ENCODE measurements at places on chromosomes 1 and 21. TPM values are rescaled to one million over a fixed set of nuclear protein-coding genes. Genes with fewer than 3 reads are reported as not detected.

ABCA4 gene
- 0.66 TPM for total RNA-seq

DNA sequence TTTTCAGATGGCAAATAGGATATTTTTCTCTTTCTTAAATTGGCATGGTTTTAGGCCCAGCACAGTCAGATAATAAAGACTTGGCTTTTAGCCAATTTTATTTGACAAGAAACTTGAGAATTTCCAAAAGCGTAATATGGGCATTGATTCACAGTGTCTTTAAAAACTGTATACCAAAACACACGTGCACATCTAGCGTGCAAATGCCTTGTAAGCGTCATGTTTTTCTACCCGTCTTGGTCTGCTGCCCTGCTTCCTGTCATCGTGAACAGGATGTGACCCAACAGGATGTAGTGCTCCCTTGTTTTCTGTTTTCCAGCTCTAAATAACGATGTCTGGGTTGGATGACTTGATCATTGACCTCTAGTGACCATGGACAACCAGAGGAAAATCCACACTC lies 24.7 kb upstream of the SLC44A3 start:
- DNase-seq, result peak; percentile 25
- no peaks in the 10 kb centered on the region for H3K36me3 ChIP-seq
- H3K4me1 ChIP-seq, result peaks cover 6% of the 10 kb centered on the region
- H3K27me3 ChIP-seq, result no peaks in the 10 kb centered on the region
- H3K27ac ChIP-seq, result no peak overlapping the region

PSRC1 gene
- total RNA-seq, result 11.4 TPM

ACBD3 gene
- 32.8 TPM for total RNA-seq

DNA sequence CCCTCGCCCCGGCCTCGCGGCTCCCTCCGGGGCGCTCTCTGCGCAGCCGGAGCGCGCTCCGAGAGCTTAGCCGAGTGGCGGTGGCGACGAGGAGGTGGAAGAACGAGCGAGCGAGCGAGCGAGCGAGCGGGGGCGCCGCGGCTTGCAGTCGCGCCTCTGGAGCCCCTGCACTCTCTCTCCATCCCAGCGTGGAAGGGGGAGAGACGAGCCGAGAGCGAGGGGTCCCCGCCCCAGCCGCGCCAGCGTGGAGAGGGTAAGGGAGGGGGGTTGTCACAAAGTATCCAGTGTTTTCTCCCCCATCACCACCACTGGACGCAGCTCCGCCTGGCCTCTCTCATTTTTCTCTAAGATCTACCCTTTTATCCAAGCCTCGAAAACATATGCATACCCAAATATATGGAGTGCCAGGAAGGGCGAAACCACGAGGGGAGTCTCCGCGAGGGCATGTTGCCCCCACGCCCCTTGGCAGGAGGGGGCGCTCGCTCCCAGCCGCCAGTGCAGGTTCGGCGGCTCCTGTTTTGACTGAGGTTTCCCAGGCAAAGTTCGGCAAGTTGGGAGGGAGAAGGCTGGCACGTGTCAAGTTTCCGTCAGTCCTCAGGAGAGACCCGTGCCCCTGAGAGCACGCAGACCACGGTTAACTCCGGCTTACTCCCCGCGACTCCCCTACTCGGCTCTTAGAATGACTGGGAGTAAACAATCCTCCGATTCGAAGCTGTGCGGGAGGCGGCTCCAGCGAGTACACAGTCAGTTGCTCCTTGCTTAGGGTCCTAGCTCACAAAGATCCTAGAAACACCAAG lies 569 bp upstream of the DAB1 start:
- H3K36me3 ChIP-seq, result no peaks in the 10 kb centered on the region
- peaks cover 46% of the 10 kb centered on the region for H3K27me3 ChIP-seq
- peaks cover 21% of the 10 kb centered on the region for H3K4me1 ChIP-seq
- H3K27ac ChIP-seq, result no peak overlapping the region

GRCh38 chr21:31216206-31216605 lies 127.9 kb downstream of the TIAM1 start:
- no peak overlapping the region for H3K4me3 ChIP-seq
- H3K36me3 ChIP-seq, result peaks cover 2% of the 10 kb centered on the region

GUCA2A gene
- not detected for total RNA-seq

DNA sequence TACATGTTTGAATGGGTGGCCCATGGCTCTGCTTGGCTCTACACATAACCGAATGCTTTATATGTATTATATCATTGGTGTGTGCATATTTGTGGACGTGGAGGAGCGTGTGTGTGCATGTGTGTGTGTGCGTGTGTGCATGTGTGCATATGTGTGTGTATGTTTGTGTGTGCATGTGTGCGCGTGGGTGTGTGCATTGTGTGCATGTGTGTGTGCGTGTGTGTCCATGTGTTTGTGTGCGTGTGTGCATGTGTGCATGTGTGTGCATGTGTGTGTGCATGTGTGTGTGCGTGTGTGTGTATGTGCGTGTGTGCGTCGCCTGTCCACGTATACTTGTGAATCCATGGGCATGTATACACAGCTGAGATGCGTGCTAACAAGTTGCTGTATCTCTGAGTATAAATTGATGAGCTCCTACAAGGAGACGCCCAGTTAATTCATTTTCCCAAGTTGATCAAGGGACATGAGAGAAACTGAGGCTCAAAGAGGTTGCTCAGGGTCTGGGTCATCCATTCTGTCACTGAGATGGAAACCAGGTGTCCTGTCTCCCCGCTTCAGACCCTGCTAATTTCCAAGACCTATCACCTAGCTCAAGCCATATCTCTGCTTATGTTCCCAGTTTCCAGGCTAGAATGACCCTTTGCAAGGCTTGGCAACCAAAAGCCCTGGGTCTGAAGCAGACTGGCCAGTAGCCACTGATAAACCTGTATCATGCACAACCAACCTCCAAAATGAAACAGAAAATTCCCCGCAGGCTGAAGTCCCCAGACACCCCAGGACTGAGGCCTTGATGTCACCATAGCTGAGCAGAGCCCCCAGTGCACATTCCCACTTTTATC lies 2.8 kb upstream of the CTRC start:
- H3K36me3 ChIP-seq, result no peaks in the 10 kb centered on the region
- no peak overlapping the region for H3K27ac ChIP-seq
- peaks cover 29% of the 10 kb centered on the region for H3K4me1 ChIP-seq
- DNase-seq, result no peak
- no peak overlapping the region for H3K4me3 ChIP-seq

DNA sequence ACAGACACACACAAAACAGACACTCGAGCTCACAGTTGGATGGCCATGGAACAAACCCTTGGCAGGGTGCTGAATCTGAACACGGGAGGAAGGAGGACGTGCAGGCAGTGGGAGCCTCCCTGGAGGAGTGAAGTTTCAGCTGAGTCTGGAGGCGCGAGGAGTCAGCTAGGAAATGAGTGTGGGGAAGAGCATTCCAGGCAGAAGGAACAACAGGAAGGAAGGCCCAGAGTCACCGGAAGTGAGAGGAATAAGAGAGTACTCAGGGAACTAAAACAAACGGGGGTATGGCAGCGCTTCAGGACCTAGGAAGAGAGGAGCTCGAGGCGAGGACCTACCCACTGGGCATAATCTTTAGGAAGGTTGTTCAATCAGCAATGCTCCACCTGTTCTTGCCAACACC lies 137.3 kb downstream of the SYF2 start:
- H3K4me1 ChIP-seq, result peaks cover 18% of the 10 kb centered on the region
- no peak for DNase-seq
- H3K36me3 ChIP-seq, result no peaks in the 10 kb centered on the region
- H3K27me3 ChIP-seq, result peaks cover 10% of the 10 kb centered on the region
- H3K27ac ChIP-seq, result no peak overlapping the region

DNA sequence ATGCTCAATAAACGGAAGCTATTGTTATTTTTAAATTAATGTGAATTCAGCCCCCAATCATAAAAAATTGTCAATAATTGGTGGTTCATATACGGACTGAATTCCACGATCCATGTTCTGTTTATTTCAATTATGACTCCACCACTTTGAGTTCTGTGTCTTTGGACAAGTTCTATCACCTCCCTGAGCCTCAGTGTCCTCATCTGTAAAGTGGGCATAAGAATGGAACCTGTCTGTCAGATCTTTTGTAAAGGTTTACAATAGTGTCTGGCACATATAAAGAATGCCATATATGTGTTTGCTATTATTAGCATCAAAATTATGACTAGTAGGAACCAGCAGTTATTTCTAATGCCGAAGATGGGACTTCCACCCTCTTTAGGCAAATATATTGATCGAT lies 183.3 kb downstream of the KAZN start:
- no peak overlapping the region for H3K4me3 ChIP-seq
- no peaks in the 10 kb centered on the region for H3K36me3 ChIP-seq
- no peaks in the 10 kb centered on the region for H3K27me3 ChIP-seq

DNA sequence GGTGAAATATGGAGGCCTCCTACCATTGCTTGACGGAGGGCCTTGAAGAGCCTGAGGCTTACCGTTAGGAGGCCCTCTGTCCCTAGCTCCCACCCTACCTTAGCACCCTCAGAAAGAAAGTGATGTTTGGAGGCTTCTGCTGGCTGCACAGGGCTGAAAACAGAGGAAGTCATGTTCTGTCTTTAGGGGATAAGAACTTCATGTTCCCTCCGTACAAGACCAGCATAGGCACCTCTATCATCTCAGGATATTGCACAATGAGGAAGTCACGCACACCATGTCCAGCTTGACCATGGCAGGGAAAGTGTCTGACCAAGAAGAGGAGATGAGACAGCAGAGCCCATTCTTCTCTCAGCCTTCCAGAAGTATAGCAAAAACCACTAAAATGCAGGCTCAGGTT lies 13.8 kb downstream of the ADORA3 start:
- peak; percentile 63 for DNase-seq
- peaks cover 4% of the 10 kb centered on the region for H3K27me3 ChIP-seq
- H3K27ac ChIP-seq, result no peak overlapping the region
- no peak overlapping the region for H3K4me3 ChIP-seq
- no peaks in the 10 kb centered on the region for H3K36me3 ChIP-seq

RNU1-3 gene
- 2,384 TPM for total RNA-seq

DNA sequence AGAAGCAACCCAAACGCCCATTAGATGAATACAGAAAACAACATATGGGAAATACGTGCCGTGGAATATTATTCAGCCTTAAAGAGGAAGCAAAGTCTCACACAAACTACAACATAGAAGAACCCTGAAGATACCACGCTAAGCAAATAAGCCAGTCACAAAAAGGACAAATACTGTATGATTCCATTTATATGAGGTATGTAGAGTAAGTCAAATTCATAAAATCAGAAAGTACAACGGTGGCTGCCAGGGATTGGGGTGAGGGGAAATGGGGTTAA lies 54.2 kb downstream of the SIPA1L2 start:
- DNase-seq, result no peak
- no peaks in the 10 kb centered on the region for H3K36me3 ChIP-seq
- H3K27me3 ChIP-seq, result no peaks in the 10 kb centered on the region
- peaks cover 5% of the 10 kb centered on the region for H3K4me1 ChIP-seq
- no peak overlapping the region for H3K27ac ChIP-seq
- H3K4me3 ChIP-seq, result no peak overlapping the region
